ENCODE measurements at places on chromosomes 1 and 21.

GRCh38 chr1:168760781-168761180 lies 31.8 kb upstream of the DPT start:
- no peak for DNase-seq

DNA sequence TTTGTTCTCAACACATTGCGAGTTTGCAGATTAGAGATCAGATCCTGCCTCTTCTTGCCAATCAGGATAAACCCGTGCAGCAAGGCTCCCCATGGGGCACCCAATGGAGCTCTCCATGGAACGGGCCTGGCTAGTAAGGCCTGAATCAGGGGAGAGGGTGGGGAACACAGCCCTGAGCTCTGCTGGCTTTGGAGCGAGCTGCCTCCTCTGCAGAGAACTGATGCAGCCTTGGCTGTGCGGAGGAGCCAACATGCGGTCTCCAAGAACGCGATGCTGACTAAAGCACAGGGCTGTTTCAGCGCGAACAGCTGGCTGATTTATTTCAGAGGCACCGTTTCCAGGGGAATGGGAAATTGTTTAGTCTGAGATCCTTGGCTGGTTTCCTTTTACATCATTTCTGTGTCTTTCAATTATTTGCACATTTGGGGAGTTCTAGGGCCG lies 139.7 kb downstream of the TSEN15 start:
- DNase-seq: peak; percentile 85

DNA sequence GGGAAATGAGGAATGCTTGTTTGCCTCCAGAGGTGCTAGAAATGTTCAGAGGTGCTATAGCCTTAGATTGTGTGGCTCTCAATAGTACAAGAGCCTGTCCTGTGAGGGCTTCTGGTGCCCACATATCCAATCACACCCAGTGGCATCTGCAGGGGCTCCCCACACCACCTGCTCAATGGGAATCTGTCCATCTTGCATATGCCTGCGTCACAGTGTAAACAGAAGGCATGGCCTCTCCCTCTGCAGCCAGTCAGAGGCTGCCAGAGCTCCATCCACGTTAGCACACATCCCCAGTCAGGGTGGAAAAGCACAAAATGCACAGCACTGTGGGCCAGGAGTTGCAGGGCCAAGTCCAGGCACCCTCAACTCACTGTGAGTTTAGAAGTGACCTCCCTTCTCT lies 113.6 kb upstream of the GRIK3 start:
- no peak for DNase-seq

DNA sequence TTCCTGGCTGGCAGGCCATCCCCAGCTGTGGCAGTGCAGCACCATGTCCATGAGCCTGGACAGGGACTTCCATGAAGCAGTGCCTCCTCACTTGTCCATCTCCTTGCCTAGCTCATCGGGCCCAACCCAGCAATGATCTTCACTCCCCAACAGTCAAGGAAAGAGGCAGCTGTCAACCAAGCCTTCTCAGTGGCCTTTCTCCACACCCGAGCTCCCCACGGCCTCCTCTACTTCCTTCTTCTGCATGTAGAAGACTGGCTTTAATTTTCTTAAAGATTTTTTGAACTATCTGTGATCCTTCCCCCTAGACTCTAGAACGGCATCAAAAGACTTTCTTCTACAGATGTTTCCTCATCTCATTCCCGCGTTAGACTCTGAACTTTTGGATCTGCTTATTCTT lies 65.5 kb upstream of the COA6 start:
- no peak for DNase-seq

All from GM03348 (cell line).